Activated naive CD4-positive, alpha-beta T cell treated with anti-CD3 and anti-CD28 coated beads for 36 hours (primary cell): ENCODE measurements at places on chromosomes 11 and 22. TPM values are rescaled to one million over a fixed set of nuclear protein-coding genes. Genes with fewer than 3 reads are reported as not detected.

GRCh38 chr11:18468059-18468458, 12.4 kb downstream of the LDHAL6A start:
- H3K4me3 ChIP-seq: no peak overlapping the region
- no peaks in the 10 kb centered on the region for H3K27me3 ChIP-seq
- H3K4me1 ChIP-seq: peaks cover 21% of the 10 kb centered on the region
- no peaks in the 10 kb centered on the region for H3K36me3 ChIP-seq
- H3K27ac ChIP-seq: peak overlapping the region; percentile 70
- DNase-seq: no peak

DNA sequence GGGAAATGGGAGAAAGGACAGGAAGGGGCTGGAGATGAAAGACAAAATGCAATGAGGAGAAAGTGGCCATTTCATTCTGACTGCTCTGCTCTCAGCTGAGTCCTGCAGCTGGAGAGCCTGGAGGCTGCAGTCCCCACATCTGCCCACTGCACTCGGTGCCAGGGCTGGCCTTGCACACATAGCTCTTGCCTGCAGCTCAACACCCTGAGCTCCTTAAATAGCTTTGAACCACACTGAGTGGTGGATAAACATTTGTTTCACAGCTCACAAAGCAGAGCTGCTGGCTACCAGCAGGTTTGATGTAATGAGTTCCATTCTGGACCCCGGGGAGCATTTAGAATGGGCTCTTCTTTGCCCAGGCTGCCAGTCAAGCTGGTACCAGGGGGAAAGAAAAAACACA, 426.1 kb upstream of the CADM1 start:
- H3K4me3 ChIP-seq: no peak overlapping the region
- H3K27me3 ChIP-seq: peaks cover 16% of the 10 kb centered on the region
- H3K27ac ChIP-seq: no peak overlapping the region

Gene DEFB131B
- not detected for total RNA-seq

GRCh38 chr11:60455531-60456042, at the start of gene MS4A1:
Gene MS4A1 (plus strand): TSS chr11:60455847. CDS start chr11:60462375, 6,528 bp downstream.
- H3K27me3 ChIP-seq: peaks cover 2% of the 10 kb centered on the region
- no peak for DNase-seq
- H3K27ac ChIP-seq: no peak within 1 kb of the TSS
- H3K4me1 ChIP-seq: no peaks in the 10 kb centered on the region
- no peaks in the 10 kb centered on the region for H3K36me3 ChIP-seq

DNA sequence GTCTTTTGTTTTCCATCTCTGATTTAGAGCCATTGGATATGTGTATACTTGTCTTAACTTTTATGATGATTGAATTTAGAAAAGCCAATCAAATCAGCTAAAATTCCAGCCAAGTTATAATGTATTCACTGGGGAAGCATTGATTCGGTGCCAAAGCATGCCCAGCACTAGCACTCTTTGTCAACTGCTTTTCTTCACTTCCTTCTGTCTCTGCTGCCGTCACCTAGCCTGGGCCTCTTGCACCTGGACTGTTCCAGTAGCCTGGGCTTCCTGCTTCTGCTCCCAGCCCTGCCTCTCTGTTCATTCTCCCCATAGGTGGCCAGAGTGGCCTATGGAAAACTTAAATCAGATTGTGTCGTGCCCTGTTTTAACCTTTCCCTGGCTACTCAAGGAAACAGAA, 80.7 kb downstream of the NAV2 start:
- no peaks in the 10 kb centered on the region for H3K4me1 ChIP-seq
- no peaks in the 10 kb centered on the region for H3K36me3 ChIP-seq
- no peak for DNase-seq
- H3K27me3 ChIP-seq: peaks cover 6% of the 10 kb centered on the region
- no peak overlapping the region for H3K4me3 ChIP-seq

DNA sequence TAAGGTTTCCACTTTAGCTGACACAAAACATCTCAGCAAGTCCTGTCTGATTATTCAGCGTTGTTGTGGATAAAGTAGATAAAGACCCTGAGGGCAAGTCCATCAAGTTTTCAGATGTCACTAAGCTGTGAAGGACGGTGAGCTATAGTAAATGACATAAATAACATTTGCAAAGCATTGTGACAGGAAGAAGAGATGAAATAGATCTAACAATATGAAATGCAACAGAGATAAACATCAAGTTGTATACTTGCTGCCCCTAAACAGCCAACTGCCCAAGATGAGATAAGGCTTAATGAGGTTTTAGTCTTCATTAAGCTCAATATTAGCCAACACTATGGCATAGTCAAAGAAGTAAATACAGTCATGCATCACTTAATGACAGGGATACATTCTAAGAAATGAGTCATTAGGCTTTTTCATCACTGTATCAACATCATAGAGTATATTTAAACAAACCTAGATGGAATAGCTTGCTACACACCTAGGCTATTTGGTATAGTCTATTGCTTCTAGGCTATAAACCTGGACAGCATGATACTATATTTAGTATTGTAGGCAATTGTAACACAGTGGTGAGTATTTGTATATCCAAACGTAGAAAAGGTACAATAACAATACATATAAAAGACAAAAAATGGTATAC, 625.1 kb upstream of the ANO5 start:
- no peak overlapping the region for H3K27ac ChIP-seq
- DNase-seq: no peak
- no peak overlapping the region for H3K4me3 ChIP-seq
- no peaks in the 10 kb centered on the region for H3K36me3 ChIP-seq
- H3K4me1 ChIP-seq: no peaks in the 10 kb centered on the region

DNA sequence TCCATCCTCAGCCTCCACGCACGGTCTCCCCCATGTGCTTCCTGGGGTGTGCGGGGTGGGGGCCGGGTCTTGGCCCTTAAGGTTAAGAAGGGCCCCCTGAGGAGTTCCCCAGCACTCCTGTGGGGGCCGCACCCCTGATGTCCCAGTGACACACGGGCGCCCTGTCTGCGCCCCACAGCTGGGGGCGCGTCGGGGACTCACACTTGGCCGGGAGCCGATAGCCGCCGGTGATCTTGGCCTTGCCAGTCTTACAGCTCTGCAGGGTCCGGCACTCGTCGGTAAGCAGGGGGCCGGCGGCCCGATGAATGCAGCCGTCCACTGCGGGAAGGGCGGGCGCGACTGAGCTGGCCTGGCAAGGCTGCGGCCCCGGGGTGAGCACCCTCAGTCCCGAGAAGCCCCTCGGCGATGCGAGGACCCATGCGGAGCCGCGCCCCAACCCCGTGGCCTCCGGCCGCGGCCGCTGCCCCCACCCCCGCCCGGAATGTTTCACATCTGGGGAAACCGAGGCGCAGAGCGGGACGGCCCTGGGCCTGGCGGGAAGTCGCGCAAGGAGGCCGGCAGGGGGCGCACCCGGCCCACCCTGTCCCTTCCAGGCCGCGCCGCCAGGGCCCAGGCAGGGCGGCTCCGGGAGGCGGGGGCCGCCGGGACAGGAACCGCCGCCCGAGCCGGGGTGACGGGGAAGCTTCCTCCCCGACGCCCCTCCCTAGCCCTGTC, 13.9 kb downstream of the OTUB1 start:
- peaks cover 6% of the 10 kb centered on the region for H3K27me3 ChIP-seq
- DNase-seq: peak; percentile 72
- H3K36me3 ChIP-seq: peaks cover 7% of the 10 kb centered on the region

DNA sequence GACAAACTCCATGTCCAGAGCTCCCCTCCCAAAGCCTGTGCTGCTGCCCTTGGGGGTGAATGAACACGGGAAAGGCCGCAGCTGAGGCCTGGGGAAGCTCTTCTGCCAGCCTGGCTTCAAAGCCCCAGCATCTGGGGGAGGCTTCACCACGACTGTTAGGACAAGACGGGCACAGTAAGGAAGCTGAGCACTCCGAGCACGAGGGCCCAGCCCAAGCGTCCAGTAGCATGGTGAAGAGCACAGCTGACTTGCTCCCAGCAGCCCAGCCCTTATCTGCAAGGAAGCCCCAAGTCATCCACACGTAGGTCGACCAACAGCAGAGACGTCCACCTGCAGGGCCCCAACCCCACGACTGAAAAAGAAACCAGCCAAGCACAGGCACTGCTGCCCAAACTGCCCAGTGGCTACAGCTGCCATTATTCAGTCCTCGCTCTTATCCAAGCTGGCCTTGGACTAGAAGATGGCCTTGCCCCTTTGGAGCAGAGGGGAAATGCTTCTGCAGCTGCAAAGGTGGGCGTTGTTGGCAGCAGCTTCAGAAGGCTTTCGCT, 62.5 kb downstream of the SHANK2 start:
- no peak overlapping the region for H3K4me3 ChIP-seq
- no peak for DNase-seq
- peaks cover 2% of the 10 kb centered on the region for H3K27me3 ChIP-seq
- no peak overlapping the region for H3K27ac ChIP-seq
- no peaks in the 10 kb centered on the region for H3K4me1 ChIP-seq

- H3K27ac ChIP-seq: no peak overlapping the region
- no peaks in the 10 kb centered on the region for H3K4me1 ChIP-seq
- H3K4me3 ChIP-seq: no peak overlapping the region
- H3K27me3 ChIP-seq: peaks cover 7% of the 10 kb centered on the region
Observed at GRCh38 chr22:43404673-43405385, 7.0 kb upstream of the MPPED1 start.

Gene RIBC2
- total RNA-seq: 6.3 TPM

DNA sequence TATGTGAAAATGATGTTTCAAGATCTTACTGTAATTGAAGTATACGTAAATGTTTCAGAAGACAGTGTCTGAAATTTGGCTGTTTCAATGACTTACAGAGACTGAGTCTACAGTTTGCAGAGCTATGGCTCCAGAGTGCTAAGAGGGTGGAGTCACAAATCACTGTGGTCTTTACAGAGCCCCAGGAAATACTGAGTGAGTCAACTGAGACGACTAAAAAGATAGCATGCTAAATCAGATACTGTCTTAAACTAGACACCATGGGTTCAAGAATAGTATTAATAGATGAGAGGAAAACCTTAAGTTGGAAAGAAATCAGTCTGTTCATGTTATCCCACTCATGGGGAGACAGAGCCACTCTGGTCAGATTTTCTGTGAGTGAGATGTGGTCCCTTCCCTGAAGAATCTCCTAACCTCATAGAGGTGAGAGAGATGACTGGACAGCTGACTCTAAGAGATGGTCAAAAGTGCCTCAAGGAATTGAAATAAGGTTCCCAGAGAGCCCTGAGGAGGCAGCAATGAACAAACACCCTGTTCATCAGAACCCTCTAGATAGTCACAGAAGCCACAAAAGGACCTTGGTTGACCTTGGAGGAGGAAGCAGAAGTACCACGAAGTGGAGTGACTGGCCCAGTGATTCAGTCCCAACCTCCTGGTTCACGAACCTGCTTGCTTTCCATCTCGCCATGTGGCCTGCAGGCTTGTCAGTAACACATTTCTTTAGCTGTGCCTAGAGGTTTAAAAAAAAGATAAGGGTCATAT, 30.2 kb downstream of the C11orf91 start:
- DNase-seq: no peak
- H3K27me3 ChIP-seq: no peaks in the 10 kb centered on the region
- H3K4me3 ChIP-seq: no peak overlapping the region
- no peaks in the 10 kb centered on the region for H3K4me1 ChIP-seq
- no peaks in the 10 kb centered on the region for H3K36me3 ChIP-seq

Gene APOA1
- not detected for total RNA-seq

DNA sequence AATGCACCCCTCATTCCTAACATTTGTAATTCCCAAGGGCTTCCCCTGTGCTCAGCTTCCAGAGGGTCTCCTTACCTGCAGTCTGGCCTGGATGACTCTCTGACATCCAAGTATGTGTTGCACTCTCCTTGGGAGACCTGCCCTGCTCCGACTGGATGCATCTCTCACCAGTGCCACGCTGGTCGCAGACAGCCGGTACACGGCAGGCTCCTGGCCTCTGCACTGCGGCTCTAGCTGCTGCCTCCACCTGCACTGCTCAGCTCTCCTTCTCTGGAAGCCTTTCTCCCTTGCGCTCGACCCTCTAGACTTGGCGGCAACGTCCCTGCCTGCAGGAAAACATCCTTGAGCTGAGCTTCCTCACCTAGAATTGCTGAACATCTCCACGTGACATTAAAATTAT, 685.9 kb downstream of the BRD1 start:
- no peaks in the 10 kb centered on the region for H3K36me3 ChIP-seq
- no peak overlapping the region for H3K27ac ChIP-seq
- H3K4me3 ChIP-seq: no peak overlapping the region
- H3K27me3 ChIP-seq: peaks cover 2% of the 10 kb centered on the region
- no peaks in the 10 kb centered on the region for H3K4me1 ChIP-seq

GRCh38 chr11:119847853-119848252, 118.9 kb upstream of the NECTIN1 start:
- DNase-seq: no peak
- no peaks in the 10 kb centered on the region for H3K4me1 ChIP-seq
- no peaks in the 10 kb centered on the region for H3K36me3 ChIP-seq
- H3K27ac ChIP-seq: no peak overlapping the region
- H3K4me3 ChIP-seq: no peak overlapping the region

DNA sequence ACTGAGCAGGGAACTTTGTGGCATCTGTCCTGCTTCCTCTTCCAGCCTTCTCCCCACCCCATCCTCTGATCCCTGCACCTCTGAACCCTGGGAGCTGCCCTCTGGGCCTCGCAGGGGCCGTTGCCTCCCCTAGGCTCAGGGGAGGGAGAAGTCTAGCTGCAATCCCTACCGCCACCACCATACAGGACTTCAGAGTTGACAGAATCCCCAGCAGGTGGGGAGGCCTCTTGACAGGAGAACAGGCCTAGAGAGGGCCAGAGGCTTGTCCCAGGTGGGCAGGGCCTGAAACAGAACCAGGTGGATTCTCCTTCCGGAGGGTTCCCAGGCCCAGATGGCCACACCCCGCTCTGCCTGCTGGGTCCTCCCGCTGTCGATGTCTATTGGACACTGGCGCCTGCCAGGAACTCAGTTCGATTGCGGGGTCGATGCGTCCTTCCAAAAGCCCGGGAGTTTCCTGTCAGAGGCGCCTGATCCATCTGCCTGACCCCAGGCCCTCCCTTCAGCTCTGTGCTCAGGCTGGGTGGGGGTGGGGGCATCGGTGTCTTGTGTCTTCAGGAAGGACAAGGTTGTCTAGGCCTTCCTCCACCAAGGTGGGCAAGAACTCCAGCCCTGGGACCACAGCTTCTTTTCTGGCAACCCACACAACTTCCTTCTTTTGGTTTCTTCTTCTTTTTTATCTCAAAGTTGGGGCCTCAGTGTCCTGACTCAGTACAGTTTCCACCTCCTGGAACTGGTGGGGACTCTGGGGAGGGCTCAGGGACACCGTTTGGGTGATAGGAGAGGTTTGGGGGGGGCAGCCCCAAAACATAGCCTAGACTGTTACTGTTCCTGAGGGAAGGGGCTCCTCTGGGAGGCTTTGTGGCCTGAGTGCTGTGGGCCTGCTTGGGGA, 6.4 kb downstream of the STARD10 start:
- no peaks in the 10 kb centered on the region for H3K36me3 ChIP-seq
- no peak overlapping the region for H3K27ac ChIP-seq
- DNase-seq: no peak
- H3K4me1 ChIP-seq: peaks cover 26% of the 10 kb centered on the region
- no peak overlapping the region for H3K4me3 ChIP-seq

DNA sequence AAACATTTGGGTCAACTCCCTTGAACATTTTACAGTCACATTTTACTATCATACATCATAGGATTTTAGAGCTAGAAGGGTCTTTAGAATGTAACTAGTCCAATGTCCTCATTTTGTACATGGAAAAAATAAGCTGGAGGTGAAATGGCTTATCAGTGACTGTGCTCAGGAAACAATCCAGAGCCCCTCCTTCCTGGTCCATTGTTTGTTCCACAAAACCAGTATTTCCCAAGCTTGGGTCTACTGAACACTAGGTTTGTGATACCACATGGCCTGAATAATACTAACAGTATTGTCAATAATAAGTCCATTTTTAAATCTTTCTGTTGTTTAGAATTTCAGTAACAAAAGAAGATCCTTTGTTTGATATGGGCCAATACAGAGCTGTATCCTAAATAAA, 27.1 kb downstream of the PDGFD start:
- no peaks in the 10 kb centered on the region for H3K27me3 ChIP-seq
- DNase-seq: no peak
- no peaks in the 10 kb centered on the region for H3K36me3 ChIP-seq
- no peak overlapping the region for H3K4me3 ChIP-seq
- no peaks in the 10 kb centered on the region for H3K4me1 ChIP-seq
